Activated CD4-positive, alpha-beta memory T cell treated with anti-CD3 and anti-CD28 coated beads for 36 hours (primary cell): ENCODE measurements at places on chromosomes 3 and 15.

DNA sequence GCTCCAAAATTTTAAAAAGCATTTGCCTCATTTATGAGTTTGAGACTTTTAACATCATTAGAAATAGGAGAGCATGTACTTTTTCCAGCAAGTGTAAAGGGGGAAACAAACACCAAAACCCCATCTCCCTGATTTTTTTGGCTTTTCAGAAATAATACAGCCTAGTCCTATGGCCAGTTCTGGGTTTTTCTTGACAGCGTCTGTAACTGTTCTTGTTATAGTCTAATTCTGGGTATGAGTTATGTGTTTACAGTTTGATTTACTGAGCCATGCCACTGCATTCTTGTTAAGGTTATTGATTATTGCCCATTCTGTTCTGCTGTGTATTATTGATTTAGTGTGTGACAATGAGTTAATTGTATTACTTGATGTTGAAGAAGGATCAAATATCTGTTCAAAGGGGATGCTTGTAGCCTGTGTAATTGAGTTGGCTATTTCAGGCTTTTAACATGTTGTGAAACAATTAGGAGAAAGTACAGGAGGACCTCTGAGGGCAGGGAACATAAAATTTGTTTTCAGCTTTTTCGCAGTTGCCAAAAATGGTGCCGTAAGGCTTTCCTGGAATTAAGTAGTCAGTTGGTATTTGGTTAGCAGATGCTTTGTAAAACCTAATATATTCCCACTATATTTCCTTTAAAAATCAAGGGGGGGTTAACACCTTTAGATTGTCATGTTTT, 46.1 kb downstream of the MBNL1 start:
- DNase-seq: no peak

- DNase-seq: no peak
These were observed 25.0 kb upstream of the UACA start for GRCh38 chr15:70788114-70789049.

- DNase-seq: no peak
These were observed 745 bp downstream of the RSL24D1 start for GRCh38 chr15:55195996-55196395.

- no peak for DNase-seq
These were observed 28.3 kb upstream of the CRYBG3 start for GRCh38 chr3:97793420-97794019.

- DNase-seq: no peak
These were observed 287.6 kb upstream of the STT3B start for GRCh38 chr3:31244929-31245817.

DNA sequence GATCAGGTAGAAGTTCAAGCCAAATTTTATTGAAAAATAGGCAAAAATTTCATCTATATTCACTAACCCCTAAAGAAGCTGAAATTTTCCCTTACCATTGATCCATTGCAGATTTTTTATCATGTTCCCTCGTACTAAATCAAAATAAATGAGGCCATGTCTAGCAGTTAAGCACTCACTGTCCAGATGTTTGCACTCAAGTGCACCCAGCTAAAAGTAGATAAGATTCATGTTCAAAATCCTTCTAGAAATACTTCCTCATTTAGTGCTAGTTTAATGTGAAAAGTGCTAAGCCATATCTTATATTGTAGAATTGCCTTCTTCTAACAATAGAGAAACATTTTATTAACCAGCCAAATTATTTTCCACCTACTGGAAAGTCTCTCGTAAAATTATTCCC, 164.7 kb upstream of the UBE2E2 start:
- DNase-seq: no peak

- DNase-seq: no peak
These were observed 25.7 kb upstream of the ULK4 start for GRCh38 chr3:41987627-41988026.

DNA sequence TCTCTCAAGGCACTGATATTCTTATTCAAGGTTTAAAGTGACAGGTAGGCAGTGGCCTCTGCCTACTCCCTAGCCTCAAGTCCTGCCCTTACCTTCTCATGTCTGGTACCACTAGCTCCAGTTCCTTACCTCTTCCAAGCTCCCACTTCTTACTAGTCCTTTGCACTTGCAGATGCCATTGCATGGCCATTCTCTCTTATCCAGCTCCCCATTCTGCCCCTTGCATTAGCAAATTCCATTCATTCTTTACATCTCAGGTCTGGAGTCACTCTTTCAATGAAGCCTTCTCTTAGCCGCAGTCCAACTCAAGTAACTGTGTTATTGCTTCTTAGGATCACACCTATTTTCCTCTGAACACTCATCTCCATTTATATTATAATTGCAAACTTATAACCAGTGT, 807.1 kb downstream of the EDEM1 start:
- DNase-seq: no peak

- no peak for DNase-seq
These were observed 813.2 kb downstream of the AGBL1 start for GRCh38 chr15:86892774-86893449.

DNA sequence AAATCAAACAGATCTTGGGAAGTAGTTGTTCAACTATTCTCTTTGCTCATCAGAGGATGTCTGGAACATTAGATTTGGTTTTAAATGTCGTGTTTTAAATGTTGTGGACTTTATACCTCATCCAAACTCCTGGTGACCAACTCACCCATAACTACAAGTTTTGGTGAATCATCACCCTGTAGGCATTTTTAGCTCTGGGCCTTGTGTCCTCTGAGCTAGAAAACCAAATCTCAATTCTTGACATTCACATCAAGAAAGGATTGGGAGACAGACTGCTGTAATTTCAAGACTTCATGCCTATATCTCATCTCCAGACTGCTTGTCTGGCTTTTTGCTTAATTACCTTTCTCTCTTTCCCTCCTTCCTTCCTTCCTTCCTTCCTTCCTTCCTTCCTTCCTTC, 228.5 kb upstream of the ROBO2 start:
- DNase-seq: no peak

GRCh38 chr15:54941417-54941816, 255.3 kb downstream of the RSL24D1 start:
- DNase-seq: no peak

- DNase-seq: no peak
These were observed 171.8 kb downstream of the TMEM108 start for GRCh38 chr3:133209871-133210550.

GRCh38 chr15:88220443-88221335, 35.9 kb downstream of the NTRK3 start:
- no peak for DNase-seq

GRCh38 chr15:46672041-46672440, 1037.2 kb downstream of the SQOR start:
- DNase-seq: no peak

DNA sequence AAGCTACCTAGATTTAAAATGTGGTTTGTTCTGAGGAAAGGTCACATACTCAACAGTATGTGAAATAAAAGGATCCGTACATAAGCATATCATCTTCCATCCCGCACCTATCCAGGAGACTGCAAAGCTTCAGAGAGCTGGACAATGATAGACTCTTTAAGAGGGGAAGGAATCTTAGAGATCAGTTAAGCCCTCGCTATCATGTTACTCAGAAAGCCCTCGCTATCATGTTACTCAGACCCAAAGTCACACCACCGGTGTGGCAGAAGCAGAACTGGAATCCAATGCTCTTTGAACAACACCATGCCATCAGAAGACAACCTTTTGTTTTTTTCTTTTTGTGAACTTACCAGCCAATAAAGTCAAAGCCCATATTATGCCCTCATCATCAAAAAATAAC, 5.8 kb downstream of the ANO10 start:
- no peak for DNase-seq

DNA sequence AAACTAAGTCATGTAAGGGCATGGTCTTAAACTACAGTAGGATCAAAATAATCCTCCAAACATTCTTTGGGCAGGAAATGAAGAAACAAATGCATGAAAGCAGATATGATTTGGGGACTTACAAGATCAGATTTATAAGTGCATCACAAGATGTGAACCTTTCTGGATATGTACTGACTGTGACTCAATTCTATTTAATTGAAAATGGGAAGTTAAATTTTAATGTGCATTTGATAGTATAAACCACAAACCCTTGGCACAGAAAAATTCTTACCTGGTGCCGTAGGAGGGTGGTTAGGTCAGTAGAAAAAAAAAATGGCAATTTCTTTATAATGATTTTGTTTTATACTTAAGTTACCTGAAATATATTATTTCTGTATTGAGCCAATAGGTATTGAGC, 262.5 kb upstream of the TGFBR2 start:
- no peak for DNase-seq

GRCh38 chr3:155629056-155629455, 115.8 kb downstream of the PLCH1 start:
- no peak for DNase-seq

GRCh38 chr3:122690096-122690495, 9.5 kb downstream of the PARP14 start:
- DNase-seq: no peak

- no peak for DNase-seq
These were observed 28.3 kb downstream of the CYP19A1 start for GRCh38 chr15:51310064-51310463.

DNA sequence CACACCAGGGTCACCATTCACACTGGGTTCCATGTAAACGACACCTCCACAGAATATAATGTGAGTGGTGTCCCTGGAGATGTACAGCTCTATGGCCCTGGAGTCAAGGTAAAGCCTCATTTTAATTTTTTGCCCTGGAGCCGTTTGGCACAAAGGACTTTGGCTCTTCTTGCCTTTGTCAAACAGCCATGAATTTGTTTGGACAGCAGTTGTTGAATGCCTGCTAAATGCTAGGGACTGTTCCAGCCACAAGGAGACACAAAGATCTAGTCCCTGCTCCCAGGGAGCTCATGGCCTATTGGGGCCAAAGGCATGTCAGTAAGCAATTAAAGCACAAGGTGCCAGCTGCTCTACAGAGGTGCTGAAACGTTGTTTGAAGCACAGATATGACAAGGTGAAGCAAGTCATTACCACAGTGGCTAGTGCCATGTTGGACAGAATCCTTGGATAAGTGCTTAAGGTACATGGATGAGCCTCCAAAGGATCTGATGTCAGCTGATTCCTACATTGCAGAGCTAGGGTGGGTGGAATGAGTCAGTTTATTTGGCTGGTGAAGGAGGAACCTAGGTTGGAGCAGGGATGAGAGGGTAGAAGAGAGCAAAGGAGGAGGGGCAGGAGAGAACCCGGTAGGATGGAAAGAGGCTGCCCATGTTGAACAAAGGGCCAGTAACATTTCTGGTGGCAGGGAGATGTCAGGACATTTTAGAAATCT, 171.9 kb upstream of the CTDSPL start:
- DNase-seq: no peak

DNA sequence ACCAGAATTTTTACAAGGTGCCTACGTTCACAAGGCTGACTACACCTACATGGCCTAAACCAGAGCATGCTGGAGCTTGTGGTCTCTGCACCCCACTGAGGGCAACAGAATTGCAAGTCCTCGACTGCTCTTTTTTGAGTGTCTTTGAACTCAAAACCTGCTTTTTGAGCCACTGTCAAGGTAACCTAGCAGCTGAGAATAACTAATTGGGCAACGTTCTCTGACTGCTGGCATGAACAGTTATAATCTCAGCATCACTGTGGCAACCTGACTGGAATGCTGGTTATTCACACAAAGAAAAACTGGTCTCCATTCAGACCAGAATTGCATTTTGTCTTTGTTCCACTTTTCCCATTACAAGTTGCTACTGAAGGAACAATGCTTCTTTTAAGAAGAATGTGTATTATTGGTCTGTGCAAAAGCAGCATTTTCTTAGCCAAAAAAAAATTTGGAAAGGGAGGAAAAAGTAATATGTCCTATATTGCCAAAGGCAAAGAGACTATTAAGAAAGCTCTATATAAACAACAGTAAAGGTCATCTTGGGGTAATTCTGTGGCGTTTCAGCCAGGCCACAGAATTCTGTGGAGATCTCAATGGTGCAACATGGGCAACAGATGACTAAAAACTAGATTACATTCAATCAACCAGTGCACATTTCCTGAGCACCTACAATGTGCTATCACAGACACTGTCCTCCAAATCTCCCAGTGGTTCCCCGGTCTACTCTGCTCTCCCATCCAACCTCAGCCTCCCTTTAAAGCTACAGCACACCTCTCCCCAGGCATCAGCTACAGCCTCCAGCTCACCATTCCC, 76.8 kb downstream of the TNIK start:
- no peak for DNase-seq

DNA sequence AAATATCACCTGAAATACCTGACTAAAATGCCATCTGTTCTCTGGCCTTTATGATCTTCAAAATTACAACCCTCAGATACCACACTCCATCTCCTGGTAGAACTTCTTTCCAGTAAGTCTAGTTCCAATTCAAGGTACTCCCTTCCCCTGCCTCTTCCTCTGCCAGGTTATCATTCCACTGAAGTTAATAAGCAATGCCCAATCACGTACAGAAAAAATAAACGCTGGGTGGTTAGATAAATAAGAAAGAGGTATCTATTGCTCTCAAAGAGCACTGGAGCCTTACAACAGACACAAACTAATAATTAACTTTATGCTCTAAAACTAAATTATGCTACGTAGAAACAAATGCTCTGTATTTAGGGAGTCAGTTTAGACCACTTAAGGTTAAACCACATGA, 112.5 kb downstream of the MYO9A start:
- no peak for DNase-seq

GRCh38 chr3:197293605-197294237, 4.7 kb downstream of the DLG1 start:
- DNase-seq: no peak

GRCh38 chr3:14127516-14128161, 2.8 kb downstream of the TMEM43 start:
- no peak for DNase-seq

DNA sequence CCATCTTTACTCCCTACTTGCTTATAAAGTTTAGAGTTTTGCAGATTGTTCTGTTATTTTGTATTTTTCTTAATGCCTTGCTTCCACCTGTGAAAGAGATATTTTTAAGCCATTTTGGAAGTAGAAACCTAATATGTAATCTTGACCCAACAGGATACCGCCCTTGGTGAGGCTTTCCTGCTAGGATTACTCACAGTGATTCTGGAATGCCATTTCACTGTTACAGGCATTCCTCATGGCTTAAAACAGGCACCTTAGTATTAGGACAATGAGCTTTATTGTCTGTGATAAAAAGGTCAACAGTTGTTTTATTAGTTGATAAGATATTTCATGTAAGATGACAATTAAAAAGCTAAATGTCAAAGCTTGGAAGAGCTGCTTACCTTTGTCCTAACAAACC, 58.2 kb downstream of the PHLDB2 start:
- no peak for DNase-seq

GRCh38 chr3:30437171-30437601, 169.2 kb upstream of the TGFBR2 start:
- DNase-seq: no peak

DNA sequence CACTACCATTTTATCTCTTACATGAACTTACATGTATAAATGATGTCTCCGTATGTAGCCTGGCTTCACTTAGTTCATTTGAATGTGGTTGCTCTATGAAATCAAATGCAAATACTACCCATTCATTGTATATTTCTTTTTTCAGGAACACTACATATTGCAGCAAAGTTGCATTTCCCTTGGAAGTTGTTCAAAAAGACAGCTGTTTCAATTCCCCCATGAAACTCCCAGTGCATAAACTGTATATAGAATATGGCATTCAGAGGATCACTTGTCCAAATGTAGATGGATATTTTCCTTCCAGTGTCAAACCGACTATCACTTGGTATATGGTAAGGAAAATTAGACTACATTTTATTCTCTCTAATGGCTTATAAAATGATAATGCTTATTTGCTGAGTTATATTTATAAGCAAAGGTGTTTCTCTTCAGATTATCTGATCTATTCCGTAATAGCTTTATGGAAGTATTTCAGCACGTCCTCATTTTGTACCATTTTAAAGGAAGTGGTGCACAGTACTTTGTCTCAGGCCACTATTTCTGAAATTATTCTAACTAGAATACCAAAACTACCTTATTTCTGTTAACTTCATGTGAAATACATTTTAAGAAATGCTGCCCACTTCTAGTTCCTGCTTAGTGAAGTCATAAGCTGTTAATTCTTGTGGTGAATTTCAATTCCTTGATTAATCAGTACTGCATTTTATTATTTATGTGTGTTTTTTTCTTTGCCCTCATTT, 95.1 kb downstream of the IL1RAP start:
- no peak for DNase-seq
